ENCODE measurements at places on chromosomes 2 and 18.

GRCh38 chr18:45542043-45542442 lies 73.2 kb upstream of the SLC14A2 start:
- no peak for DNase-seq

- DNase-seq: no peak
Observed at GRCh38 chr2:795531-796041, 118.4 kb upstream of the TMEM18 start.

DNA sequence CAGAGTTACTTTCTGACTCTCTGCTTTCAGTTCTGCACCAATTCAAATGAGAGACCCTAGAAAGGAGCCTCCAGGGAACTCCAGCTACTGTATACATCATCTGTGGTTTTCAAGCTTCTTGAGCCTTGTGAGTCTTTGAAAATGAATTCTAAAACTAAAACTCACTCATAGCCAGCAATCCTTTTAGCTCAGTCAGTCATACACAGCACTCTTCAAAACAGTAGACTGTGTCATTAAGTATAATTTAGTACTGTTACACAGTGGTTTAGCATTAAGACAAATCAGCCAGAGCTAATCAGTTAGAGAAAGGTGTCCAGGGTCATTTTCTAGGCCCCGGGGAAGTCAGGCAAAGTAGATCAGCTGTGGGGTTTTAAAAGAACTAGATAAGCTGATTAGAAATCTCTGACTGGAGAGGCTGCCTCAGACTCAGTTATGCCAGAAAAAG lies 322.1 kb upstream of the THUMPD2 start:
- DNase-seq: no peak

DNA sequence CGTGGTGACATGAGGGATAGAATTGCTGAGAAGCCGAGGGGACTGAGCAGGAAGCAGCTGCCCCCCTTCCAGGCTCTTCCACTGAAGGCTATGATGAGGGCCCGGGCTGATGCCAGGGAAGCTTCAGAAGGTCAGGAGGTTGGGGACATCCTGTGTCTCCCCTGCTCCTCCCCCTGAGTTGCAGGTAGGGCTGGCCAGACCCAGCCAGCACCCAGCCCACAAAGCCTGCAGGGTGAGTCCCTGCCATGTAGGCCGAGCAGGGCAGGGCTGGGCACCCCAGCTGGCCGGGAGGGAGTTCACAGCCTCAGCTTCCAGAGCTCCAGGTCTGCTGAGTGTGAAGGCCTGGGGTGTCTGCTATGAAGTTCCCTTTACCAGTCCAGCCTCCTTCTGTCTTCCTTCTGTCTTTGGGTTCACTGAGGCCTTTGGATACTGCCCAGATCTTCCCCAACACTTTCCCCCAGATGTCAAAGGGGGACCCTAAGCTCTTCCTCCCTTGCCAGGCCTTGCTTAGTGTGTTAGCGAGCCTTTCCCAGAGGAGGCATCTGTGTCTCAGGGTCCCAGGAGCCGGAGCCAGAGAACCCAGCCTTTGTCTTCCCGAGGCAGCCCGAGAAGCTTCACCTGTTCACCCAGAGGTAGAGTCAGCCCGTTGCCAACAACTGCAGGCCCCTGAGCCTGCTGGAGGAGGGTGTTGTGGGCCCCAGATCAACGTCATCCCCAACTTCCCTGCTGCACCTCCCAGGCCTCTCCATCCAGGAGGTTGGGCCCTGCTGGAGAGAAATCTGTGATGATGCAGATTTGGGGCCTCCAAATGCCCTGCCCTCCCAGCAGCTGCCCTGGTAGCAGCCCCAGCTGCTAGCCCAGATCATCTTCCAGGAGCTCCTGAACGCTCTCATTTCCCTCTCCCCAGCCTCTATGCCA lies 3.6 kb upstream of the NCL start:
- no peak for DNase-seq

- DNase-seq: no peak
Observed at GRCh38 chr2:41694536-41695049, 353.2 kb upstream of the PKDCC start.

DNA sequence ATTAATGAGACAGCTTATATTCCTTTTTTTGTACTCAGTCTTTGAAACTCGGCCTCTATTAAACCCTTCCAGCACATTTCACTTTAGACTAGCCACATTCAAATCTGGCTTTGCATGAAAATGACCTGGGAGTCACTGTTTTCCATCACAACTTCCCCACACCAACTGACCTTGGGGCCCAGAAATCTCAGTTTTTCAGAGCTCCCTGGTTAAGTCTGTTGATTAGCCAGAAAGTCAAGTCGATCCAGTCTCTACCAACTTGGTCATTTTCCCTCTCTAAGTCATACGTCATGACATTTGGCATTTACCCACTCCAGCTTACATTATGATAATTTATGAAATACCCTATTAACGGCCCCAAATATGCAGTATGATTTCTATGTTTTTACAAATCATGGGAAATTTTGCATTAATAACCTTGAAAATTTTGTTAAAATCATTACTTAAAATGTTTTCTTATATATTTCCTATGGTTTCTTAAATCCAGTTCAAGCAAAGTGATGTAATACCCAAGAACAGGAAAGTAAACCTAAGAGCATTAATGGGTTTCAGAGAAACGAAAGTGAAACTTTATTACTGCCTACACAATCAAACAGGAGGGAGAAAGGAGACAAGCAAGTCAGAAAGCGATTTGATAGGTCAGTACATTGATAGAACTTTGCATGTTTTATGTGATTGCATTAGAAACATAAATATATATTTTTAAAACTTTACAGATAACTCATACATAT lies 77.1 kb downstream of the SPATS2L start:
- DNase-seq: no peak

DNA sequence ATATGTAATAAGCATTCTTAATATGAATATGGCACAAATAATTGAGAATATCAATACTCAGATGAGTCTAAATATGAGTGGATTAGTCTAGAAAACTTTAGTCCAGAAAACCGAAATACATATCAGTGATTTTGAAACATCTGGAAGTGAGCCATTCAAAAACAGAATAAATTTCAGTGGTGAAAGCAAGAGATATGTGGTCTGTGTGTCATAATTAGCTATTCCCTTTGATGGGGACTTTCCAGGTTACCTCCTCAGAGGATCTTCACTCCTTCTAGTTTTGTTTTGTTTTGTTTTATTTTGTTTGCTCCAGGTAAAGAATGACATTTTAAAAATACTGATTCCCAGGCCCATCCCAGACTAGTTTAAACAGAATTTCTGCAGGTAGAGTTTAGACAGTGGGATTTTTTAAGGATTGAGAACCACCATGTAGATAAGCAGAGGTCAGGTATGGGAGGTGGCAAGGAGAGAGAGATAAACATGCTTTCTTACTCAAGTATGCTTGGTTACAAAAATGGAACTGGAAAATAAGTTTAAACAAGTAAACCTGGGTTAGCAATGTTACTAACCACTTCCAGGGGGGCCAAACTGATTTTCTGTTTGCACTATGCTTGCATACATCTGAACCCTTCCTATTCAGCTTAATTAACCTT lies 70.7 kb downstream of the NABP1 start:
- DNase-seq: no peak

DNA sequence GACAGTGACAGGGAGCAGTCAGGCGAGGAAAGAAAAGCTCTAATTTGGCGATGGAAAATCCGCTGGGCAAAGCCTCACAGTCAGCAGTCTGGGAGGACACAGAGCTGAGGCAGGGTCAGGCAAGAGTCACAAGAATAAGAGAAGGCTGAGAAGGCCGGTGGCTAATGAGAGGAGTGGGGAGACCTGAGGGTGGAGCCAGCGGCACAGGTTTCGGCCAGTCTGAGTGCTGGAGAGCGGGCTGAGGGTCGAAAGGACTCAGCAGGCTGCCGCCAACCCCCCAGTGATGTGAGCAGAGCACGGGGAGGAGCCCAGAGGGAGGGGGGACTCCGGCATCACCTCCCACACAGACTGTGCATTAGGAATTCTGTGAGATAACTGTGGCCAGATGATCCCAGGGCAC lies 500.6 kb upstream of the MYT1L start:
- DNase-seq: no peak
